ENCODE measurements at places on chromosomes 3 and 15.

GRCh38 chr3:120536642-120537041 lies 59.5 kb upstream of the NDUFB4 start:
- no peak for DNase-seq

- DNase-seq, result no peak
Observed at GRCh38 chr15:99729327-99729726, 3.9 kb downstream of the LYSMD4 start.

DNA sequence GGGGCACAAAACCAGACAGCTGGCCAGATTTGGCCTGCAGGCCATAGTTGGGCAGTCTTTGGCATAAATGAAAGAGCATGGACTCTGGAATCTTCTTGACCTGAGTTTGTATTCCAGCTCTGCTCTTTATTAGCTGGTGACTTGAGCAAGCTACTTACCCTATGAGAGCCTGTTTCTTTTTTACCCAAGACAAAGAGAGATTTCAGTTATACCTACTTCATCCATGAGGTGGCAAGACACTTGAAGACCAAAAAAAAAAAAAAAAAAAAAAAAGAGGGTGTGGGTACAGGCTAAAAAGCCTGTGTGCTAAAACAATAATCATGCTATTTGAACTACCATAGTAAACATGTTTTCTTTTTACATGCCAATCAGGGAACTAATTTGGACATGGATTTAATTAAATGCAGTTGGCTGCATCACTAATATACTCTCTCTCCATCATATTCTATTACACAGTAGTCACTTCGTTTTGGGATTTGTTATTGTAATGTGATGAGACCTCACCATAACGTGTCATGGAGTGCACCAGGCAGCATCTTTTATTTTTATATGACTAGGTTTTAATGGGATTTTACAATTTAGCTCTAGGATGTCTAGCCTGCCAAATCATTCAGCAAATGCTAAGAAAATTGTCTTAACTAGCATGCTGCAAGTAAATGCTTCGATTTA lies 109.2 kb upstream of the FHIT start:
- no peak for DNase-seq

DNA sequence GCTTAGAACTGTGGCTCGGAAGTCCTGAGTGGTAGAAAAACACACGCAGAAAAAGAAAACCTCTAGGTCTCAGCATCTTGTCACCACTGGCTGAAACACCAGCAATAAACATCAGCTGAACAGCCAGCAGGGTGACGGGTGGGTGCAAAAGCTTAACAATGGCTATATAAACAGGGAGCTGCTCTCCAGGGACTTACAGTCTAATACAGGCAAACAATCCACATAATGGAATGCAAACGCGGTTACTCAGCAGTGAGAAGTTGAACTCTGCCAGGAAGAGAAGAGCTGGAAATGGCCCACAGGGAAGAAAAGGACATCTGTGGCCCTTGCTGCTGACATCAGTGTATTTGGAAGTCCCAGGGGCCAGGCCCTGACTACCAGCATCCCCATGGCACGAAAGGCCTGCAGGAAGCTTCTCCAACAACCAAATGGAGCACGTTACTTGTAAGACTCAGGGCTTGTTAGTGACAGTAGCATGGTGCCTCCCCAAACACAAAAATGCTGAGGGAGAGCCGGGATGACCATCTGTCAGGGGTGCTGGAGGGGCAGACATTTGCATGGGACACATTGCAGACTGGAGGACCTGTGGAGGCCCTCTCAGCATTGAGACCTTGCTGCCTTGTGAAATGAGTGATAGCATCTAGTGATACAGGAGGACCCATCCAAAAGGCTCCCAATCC lies 3.0 kb downstream of the HEG1 start:
- DNase-seq, result peak; percentile 64

GRCh38 chr15:76107169-76107568 lies 47.4 kb downstream of the TMEM266 start:
- no peak for DNase-seq

DNA sequence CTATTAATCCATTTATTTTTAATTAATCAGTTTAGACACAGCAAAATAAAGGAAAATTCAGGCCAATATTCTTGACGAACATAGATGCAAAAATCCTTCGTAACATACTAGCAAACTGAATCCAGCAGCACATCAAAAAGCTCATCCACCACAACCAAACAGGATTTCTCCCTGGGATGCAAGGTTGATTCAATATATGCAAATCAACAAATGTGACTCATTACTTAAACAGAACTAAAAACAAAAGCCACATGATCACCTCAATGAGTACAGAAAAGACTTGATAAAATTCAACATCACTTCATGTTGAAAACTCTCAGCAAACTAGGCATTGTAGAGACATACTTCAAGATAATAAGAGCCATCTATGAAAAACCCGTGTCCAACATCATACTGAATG lies 364.1 kb upstream of the THBS1 start:
- no peak for DNase-seq

- no peak for DNase-seq
Observed at GRCh38 chr3:17423786-17424536, 318.5 kb downstream of the TBC1D5 start.

- peak; percentile 26 for DNase-seq
Observed at GRCh38 chr15:89177633-89178306, 43.6 kb downstream of the RLBP1 start.

- no peak for DNase-seq
Observed at GRCh38 chr3:125959317-125960065, 9.5 kb upstream of the ROPN1B start.

DNA sequence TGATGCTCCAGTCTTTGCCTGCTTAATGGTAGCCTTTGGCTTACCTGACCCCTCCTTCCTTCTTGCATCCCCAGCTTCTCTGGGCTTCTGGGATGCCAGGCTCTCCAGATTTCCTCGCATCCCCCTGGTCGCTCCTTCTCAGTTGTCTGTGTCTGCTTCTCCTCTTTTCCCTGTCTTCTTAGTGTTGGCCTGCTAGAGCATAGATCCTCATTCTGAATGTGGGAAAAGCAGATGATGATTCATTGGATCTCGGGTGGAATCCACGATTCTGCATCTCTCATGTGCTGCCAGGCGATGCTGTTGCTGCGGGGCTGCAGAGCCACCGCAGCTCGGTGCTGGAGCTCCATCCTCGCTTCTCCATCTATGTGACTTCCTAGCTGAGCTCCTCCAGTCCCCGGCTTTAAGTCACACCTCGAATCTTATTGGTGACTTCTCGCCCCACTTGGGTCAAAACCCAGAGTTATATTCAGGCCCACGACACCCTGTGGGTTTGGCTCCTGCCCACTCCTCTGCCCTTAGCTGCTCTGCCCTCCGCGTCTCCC lies 47.4 kb downstream of the CGNL1 start:
- no peak for DNase-seq

DNA sequence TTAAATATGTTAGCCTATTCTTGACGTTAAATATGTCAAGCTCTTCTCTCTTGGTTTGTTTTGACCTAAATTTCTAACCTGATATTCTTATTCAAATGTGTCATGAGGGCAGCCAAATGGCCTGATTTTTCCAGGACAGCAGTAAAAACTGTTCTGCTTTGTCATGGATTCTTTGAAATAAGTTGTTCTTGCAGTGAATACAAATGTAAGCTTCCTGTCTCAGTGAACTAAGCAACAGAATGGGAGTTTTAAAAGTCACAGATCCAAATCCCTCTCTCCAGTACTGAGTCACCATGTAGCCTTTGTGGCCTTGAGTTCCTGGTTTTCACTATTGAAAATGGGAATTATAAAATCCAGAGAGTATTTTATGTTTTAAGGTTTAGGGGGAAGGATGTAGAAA lies 301.8 kb downstream of the NLGN1 start:
- DNase-seq, result no peak

DNA sequence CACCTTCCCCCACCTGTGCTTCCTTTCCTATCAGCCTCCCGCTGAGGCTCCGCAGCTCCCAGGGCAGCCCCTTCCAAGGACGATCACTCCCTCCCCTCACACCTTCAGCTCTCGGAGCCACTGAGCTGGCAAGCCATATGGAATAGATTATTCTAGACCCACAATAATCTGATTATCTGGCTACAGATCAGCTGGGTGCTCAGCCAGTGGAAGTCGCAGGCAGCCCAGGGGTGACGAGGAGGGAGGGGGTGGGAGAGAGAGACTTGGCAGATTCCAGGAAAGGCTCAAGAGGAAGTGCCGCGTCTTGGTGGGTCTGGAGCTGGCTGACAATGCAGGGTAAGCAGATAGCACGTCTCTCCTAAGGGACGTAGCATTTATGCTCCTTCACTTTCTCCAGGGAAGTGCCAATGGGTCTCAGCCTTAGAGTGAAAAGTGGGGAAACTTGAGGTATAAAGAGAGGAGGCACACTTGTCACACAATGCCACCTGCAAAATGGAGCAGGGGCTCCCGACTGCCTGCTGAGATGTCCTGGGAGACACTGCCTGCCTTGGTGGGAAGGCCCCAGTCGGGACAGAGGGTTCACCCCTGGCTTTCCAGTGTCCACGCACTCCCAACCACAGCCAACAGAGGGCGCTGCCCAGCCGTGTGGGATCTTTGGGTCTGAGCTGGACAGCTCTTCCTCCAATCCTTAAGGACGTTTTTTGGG lies 9.4 kb upstream of the MESP1 start:
- DNase-seq, result peak; percentile 55

GRCh38 chr3:9468460-9468859 lies 71.0 kb downstream of the SETD5 start:
- no peak for DNase-seq

DNA sequence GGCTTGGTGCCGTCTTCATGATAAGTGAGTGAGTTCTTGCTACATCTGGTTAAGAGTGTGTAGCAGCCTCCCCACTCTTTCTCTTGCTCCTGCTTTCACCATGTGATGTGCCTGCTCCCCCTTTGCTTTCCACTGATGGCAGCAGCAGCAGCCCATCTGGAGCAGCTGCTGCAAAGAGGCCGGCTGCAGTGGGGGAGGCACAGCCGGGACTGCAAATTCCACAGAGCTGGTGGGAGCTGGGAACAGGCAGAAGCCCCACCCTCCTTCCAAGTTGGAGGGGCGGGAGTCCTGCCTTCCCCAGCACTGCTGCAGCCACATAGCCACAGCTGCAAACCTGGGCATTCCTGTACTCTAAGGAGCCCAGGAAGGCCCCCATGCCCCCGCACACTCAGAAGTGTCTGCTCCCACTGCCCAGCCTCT lies 62.8 kb upstream of the IMPG2 start:
- DNase-seq, result no peak

Data from NCI-H345 (cell line).